ENCODE measurements at places on chromosomes 4 and X.

DNA sequence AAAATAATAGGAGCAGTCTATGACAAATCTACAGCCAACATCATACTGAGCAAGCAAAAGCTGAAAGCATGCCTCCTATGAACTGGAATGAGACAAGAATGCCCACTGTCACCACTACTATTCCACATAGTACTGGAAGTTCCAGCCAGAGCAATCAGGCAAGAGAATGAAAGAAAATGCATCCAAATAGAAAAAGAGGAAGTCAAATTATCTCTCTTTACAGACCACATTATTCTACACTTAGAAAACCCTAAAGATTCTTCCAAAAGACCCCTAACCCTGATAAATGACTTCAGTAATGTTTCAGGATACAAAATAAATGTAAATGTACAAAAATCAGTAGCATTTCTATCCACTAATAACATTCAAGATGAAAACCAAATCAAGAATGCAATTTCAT, 249.0 kb downstream of the STK32B start:
- DNase-seq = no peak

DNA sequence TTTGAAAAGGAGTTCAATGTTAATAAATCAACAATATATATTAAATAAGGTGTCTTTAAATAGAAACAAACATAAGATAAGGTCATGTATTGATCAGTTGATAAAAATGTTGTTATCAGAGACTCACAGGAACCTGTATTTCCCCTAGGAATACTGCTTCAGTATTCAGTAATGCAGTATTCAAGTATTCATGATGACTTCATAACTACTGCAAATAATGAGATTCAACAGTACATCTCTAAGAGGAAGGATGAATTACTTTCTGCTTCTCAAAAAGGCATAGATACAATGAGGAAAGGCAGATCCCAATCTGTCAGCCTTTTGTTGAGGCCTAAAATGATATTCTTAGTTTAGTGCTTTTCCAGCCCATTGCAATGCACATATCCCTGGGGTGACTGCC, 73.7 kb downstream of the MAGEB17 start:
- no peak for DNase-seq

DNA sequence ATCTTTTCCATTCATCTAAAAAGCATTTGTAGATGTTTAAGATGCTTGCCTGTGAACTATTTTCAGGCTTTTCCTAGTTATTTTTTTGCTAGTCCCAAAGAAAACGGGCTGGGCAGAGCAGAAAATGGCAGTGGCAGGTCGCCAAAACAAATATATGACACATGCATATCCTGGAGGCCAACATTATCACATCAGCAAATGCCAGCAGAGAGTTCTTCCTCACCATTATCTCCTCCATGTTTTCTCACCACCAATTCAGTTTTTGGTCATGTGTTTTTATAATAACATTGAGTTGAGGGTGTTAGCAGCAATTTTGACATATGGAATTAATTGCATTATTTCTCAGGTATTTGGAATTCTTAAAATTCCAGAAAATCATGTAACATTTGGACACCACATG, 97.9 kb upstream of the EOLA2 start:
- no peak for DNase-seq

DNA sequence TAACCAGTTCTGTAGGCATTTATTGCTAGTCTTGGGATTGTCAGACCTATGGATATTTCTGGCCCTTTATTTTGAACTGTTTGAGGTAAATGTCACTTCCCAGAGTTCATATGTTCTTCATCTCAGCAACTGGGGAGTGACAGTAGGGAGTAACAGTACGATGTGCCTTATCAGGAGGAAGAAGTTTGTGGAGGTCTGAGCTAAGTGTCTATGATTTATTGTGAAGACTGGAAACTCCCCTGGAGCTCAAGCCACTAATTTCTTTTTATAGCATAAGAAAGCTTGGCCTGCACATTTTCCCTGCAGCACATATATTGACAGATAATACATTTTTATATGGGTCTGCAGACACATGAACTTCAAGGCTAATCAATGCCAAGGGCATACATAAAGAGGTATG, 383.8 kb downstream of the GRXCR1 start:
- DNase-seq = no peak

- no peak for DNase-seq
These were observed 667.4 kb upstream of the NDST4 start for GRCh38 chr4:115780835-115781234.

DNA sequence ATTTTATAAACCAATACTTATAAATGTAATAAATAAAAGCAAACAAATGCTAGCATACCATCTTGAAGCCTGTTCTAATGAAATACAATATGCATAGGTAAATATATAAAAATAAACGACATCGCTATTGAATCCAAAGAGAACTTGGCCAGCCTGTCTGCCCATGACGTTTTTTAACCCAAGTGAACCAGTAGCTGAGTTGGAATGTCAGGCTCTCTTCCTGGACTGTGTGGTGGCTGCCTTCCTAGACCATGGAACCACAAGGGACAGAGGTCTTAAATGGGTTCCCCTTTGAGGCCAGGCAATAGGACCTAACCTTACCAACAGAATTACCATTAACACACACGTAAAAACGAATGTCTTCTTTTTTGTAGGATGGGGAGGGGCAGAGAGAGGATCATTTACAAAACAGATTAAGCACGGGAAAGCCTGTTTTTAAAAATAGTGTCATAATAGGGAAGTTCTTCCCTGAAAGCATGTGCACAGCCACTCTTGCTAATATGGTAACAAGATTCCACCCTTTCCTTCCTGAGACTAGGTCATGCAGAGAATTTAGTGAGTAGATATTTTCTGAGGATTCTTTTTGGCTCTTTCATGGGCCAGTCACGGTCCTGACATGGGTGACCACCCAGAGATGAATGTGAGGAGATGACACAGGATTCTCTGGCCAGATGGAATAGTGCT, 69.4 kb upstream of the ACSL1 start:
- no peak for DNase-seq

- DNase-seq = no peak
These were observed 83.1 kb downstream of the PRDM5 start for GRCh38 chr4:120839334-120839973.

GRCh38 chr4:150625033-150625432, 43.1 kb downstream of the MAB21L2 start:
- DNase-seq = no peak

DNA sequence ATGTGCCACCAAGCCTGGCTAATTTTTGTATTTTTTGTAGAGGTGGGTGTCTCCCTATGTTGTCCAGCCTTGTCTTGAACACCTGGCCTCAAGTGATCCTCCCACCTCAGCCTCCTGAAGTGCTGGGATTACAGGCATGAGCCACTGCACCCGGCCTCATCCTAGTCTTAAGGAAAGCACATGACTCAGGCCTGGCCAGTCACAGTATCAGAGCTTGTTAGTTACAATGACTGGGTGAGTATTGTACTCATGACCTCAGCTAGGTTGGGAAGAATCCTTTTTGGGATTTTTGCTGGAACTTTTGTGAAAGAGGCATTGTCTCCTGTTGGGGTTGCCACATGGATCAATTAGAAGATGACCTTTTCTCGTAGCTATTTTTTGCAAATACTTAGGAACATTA, 292.8 kb downstream of the RAPGEF2 start:
- DNase-seq = no peak

DNA sequence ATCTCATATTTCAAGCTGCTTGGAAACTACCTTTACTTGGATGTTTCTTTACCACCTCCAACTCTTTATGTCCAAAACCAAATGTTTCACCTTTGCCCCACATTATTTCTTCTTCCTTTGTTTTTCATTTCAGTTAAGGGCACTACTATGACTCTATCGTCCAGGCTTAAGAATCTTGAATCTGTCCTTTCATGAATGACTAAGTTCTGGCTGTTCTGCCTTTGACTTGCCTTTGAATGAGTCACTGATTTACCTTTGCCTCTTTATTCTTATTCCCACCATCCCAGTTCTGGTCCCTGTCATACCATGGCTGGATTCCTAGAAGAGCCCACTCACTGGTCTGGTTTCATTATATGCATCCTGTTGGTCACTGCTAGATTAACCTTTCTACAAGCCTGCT, 30.6 kb upstream of the PLAC1 start:
- no peak for DNase-seq

- no peak for DNase-seq
These were observed 950.9 kb upstream of the NDST4 start for GRCh38 chr4:116064331-116064730.

DNA sequence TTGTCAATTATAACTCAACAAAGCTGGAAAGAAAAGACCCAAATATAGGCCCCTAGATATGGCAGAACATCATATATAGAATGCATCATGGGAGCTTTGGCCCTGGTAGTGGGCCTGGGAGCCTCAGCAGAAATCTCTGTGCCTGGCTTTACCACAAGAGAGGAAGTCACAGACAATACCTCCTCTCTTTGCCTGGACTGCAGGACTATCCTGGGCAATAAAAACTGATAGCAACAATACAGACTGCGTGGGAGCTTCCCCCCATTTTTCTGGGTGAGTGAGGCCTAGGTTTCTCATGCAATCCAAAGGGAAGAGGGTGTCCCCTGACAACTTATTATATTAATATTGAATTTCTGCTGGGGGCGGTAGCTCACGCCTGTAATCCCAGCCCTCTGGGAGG, 64.0 kb upstream of the NFKB1 start:
- no peak for DNase-seq

DNA sequence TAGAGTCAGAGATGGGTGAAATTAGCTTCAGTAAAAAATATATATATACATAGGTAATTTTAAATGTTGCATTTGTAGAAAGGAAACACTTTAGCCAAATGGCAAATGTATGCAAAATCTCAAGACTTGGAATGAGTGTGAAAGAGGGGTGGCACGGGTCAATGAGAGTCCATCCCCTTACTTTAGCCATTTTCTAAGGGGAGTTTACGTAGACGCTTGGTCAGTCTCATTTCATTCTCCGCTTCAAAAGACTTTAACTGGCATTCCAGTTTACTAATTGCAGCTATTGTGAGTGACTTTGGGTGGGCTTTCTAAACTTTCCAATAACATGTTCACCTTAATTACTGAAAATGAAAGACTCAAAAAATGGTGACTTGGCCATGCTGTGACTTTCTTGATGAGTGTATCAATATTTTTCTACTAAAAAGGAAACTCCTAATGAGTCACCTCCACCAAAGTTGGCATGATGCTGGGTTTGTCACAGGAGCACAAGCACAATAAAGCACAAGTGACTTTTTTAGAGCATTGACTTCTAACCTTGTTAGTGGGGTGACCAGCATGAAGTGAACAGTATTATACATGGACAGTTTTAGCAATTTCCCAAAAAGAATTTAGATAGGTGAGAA, 356.0 kb upstream of the RASGEF1B start:
- DNase-seq = no peak

GRCh38 chrX:18877469-18877868, 106.4 kb downstream of the PHKA2 start:
- no peak for DNase-seq

- DNase-seq = no peak
These were observed 60.8 kb downstream of the ASB9 start for GRCh38 chrX:15209096-15209495.

GRCh38 chrX:107880054-107880610, 54.5 kb downstream of the MID2 start:
- DNase-seq = no peak

DNA sequence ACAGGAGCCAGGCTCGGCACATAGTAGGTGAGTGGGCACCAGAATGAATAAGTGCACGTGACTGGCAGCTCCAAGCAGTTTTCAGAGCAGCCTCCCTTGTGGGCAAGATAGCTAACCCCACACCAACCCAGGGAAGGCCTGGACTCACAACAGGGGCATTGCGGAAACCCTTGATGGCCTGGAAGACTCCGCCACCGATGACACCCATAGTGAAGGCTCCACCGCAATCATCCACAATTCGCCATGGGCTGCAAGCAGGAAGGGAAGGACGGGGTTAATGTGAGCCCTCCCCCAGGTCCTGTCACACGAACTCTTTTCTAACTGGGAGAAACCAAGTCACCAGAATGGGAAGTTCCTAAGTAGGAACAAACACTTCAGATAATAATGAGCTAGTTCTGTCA, 957 bp downstream of the TIMM17B start:
- DNase-seq = no peak

- DNase-seq = no peak
These were observed 66.7 kb downstream of the COQ2 start for GRCh38 chr4:83217721-83218522.

DNA sequence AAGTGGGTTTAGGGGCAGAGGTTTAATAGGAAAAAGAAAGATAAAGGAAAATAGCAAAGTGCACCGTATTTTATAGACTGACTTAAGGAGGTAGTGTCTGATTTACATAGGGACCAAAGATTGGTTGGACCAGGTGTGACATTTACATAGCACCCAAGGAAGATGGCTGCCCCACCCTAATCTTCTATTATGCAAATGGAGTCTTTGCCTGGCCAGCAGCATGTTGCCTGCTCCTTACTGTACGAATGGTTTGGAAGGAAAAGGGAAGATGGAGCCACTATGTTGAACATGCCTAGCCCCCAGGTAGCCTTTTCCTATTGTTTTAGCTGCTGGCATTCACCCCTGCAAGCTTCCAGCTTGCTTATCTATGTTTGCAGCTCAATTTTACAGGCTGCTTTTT, 146.2 kb upstream of the PDE5A start:
- no peak for DNase-seq

DNA sequence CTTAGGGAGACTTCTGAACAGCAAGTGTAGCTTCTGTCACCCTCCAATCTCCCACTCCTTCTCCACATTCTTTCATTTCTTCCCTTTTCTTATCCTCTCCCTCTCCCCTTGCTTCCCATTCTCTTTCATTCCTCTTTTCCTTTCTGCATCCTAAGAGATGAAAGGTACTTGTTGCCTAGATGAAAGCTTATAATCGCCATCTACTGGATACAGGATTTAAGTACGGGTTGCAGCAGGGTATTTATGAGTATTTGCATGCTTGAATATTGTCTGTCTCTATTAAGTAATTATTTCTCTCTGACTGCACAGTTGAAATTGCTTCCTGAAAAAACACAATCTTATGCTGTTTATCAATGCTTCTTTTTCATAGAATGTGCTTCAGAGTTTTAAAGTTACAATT, 174.0 kb upstream of the TENT5D start:
- no peak for DNase-seq
